ENCODE measurements at places on chromosomes 2 and 18.

DNA sequence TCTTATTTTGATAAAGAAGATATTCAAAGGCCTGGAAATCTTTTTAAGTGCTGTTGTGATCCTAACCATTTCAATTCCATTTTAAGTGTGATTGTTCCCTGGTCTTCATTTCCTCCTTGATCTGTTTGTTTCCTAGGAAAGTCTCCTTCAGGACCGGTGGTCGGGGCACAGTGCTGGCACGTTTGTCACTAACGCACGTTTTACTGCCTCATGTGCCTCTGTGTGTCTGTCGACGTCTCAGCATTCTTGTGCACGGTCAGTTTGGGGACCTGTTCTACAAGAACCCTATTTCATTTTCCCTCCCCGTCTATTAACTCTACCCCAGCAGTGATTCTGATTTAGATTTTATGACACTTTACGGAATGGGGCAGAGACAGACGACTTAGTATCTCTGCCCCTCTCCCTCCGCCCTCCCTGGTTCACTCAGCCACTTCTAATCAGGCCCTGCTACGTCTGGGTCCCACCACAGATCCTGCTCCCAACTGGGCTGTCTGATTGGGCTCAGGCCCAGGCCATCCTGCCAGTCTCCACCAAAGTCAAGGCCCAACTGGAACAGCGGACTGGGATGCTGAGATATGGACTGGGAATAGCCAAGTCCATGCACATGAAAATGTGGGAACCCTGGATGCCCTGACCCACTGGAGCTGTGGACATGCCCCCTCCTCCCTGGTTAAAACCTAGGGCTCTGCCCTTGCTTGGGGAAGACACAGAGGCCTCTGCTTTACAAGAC lies 95.6 kb downstream of the TWIST2 start:
- DNase-seq: no peak

GRCh38 chr2:56416500-56417176 lies 232.8 kb downstream of the CCDC85A start:
- DNase-seq: no peak

- DNase-seq: no peak
Observed at GRCh38 chr18:63004466-63005089, 289.2 kb downstream of the PHLPP1 start.

DNA sequence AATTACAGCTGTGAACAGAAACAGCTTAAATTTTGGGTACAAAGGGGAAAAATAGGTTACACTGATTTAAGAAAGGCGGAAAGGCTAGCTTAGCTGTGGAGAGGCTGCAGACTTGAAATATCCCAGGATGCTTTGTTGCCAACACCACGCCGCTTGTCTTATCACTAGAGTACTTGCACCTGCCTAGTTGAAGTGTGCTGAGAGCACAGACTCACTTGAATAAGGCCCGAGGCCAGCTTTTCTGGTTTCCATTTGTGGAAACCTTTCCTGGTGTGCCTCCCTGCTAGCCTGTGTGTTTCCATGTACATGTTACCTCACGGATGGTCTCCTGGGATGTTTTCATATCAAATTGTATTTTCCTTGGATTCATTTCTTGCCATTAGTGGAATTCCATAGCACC lies 3.2 kb downstream of the CABLES1 start:
- DNase-seq: no peak
